ENCODE measurements at places on chromosomes 2 and 18.
A peak's percentile ranks its signal among the peaks of the same experiment; 100 is the strongest.

DNA sequence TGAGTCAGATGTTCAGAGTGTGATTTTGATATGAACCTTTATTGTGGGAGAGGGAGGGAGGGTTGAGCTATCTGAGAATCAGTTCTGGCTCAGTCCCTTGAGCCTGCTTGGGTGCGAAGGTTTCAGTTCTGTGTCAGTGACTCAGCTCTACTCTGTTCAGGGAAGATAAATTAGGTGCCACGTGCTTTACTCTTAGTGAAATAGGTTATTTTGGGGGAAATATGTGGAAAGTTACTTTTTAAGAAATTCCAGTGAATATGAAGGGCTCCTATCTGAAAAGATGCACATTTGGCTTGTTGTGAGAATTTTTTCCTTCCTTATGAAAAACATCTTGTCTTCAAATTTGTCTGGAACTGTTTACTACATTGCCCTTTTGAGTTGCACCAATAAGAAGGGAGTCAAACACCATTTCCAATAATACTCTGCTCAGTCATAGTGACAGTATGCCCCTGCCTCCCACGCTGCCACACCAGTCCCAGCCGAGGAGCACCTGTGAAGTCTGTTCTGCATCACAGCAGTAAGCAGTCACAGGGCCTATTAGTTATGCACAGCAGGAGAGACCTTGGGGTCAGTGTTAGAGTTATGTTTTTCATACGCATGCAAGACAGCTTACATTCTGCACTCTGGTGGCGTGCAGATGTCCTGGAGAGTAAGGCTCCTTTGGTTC is 32.8 kb upstream of the DNAH7 start:
- DNase-seq = peak; percentile 7

DNA sequence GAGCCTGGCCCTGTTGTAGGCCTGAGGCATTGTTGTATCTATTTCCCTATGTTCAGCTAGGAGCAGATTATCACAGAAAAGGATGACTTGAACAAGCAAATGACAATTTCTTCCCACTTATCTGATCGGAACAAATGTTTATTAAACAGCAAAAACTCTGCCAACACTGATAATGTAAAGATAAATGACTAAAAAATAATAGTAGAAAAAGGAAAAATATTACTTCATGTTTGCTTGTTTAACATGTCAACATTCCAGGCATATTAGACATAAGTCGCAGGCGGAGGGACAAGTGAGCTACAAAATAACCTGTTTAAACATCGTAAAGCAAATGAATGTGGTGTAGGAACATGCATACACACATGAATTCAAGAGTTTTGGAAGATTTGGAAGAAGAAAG is 257.9 kb downstream of the TMX3 start:
- no peak for DNase-seq

GRCh38 chr2:125710561-125710960 is 945.4 kb upstream of the GYPC start:
- DNase-seq = no peak

GRCh38 chr2:159942146-159942545 is 120.3 kb downstream of the PLA2R1 start:
- no peak for DNase-seq

DNA sequence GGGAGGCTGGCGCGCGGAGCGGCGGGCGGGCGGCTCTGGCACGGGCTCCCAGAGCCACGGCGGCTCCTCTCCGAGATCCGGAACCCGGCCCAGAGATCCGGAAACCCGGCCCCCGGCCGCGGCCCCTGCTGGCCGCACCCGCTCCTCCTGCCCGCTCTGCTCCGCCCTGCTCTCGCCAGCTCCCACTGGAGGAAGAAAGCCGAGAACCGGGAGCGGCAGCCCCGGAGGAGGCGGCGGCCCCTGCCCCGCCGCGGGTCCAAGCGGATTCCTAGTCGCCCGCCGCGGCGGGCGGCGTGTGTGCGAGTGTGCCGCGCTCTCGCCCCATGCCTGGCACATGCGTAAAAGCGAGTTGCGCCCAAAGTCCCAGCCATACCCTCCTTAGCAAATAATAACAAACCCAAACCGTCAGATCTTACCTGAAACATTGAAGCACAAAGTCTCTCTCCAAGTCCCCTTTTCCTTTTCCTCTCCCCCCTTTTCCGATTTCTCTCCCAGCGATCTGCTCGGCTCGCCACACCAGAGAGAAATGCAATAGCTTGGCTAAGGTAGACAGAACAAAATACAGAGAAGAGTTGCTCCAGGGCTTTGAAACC is 108.7 kb upstream of the KCTD1 start:
- DNase-seq = no peak

DNA sequence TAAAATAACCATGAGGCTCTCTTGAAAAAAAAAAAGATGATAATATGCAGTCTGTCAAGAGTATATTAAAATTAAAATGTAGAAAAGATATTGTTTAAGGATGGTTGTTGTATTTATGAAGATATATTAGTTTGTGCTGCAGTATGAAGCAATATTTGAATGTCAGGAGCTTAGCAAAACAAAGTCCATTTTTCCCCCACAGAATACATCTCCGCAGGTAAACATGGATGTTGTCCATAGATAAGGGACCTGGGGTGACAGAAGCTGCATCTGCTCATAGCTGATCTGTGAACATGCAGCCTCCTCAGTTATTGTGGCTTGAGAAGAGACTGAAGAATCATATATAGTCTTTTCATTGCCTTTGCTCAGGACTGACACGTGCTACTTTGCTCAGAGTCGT is 366.1 kb upstream of the MMADHC start:
- no peak for DNase-seq

- no peak for DNase-seq
Observed at GRCh38 chr2:119407430-119408220, 24.0 kb upstream of the TMEM37 start.

GRCh38 chr2:25286025-25286400 is 55.7 kb downstream of the DNMT3A start:
- DNase-seq = peak; percentile 43

GRCh38 chr2:203797712-203798111 is 69.9 kb upstream of the CTLA4 start:
- no peak for DNase-seq

GRCh38 chr18:37483221-37483971 is 82.2 kb downstream of the CELF4 start:
- DNase-seq = no peak

- DNase-seq = no peak
Observed at GRCh38 chr2:74756356-74756890, 77.5 kb upstream of the HK2 start.

DNA sequence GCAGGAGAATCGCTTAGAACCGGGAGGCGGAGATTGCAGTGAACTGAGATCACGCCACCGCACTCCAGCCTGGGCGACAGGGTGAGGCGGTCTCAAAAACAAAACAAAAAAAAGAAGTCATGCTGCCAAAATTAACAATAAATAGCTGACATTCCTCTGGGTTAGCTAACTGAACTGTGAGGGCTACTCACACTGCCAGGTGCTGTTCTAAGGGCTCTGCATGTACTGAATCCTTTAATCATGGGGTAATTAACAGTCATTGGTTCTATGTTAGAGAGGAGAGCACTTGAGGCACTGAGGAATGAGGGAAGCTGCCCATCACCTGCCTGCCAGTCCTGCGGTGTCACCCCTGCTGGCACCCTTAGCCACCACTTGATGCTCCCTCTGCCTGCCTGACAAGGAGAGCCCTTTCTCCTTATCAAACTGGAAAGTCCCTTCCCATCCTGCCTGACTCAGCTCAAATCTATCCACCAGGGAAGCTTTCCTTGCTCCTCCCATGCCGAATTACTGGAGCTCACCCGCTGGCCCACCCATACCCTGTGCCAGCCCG is 73.0 kb upstream of the RIOK3 start:
- DNase-seq = no peak

DNA sequence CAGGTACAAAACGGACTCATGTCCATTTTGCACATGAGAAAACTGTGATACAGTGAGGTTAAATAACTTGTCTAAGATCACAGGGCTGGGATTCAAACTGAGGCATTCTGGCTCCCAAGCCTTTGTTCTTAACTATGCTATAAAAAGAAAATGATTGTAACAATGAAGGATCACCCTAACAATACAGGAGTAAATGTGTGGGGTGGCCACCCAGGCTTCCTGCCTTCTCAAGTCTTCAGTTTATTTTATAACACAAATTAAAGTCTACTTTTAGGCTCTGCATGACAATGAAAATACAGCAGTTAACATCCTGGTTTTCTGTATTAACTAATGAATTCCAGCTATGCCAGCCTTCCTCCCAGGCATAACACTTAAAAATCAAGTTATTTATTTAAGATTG is 7.6 kb downstream of the WDFY1 start:
- no peak for DNase-seq

GRCh38 chr18:23279931-23280330 is 144.6 kb downstream of the CABLES1 start:
- DNase-seq = no peak

DNA sequence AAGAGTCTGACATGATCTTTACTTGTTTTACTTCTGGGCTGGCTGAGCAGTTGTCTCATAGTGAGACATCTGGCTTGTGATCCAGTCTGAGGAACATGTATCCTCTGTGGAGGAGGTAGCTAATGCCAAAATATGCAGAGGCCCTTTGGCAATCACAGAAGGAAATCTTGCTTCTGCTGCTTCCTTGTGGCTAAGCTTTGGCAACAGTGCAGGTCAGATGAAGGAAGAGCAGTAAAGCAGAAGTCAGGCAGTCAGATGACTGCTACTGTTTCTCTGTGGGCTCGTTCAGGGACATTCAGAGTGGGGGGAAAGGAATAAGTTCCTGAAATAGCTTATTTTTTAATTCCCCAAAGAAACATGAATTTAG is 22.3 kb downstream of the DOK1 start:
- DNase-seq = no peak

DNA sequence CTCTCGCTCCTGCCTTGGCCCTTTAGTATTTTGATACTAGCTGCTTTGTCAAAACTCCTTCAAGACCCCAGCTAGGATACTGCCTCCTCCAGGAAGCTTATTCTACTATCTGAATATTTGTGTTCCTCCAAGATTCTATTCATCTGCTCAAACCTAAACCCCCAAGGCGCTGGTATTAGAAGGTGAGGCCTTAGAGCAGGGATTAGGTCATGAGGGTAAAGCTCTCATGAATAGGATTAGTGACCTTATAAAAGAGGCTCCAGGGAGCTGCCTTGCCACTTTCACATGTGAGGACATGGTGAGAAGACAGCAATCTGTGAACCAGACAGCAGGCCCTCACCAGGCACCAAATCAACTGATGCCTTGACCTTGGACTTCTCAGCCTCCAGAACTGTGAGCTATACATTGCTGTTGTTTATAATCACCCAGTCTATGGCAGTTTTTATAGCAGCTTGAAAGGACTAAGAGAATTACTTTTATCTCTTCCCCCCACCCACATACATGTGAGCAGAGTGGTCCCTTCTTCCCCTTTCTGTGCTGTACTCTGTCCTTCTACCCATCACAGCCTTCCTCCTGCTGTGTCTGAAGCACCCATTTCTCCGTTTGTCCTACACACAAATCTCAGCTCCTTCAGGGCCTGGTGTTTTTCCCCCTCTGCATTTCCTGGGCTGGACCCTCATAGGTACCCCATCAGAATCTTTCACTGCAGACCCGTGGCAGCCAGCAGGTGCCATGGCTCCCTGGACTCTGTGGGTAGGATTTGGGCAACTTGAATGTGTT is 54.5 kb downstream of the HS1BP3 start:
- DNase-seq = no peak

GRCh38 chr18:7871560-7872456 is 304.7 kb downstream of the PTPRM start:
- DNase-seq = no peak

DNA sequence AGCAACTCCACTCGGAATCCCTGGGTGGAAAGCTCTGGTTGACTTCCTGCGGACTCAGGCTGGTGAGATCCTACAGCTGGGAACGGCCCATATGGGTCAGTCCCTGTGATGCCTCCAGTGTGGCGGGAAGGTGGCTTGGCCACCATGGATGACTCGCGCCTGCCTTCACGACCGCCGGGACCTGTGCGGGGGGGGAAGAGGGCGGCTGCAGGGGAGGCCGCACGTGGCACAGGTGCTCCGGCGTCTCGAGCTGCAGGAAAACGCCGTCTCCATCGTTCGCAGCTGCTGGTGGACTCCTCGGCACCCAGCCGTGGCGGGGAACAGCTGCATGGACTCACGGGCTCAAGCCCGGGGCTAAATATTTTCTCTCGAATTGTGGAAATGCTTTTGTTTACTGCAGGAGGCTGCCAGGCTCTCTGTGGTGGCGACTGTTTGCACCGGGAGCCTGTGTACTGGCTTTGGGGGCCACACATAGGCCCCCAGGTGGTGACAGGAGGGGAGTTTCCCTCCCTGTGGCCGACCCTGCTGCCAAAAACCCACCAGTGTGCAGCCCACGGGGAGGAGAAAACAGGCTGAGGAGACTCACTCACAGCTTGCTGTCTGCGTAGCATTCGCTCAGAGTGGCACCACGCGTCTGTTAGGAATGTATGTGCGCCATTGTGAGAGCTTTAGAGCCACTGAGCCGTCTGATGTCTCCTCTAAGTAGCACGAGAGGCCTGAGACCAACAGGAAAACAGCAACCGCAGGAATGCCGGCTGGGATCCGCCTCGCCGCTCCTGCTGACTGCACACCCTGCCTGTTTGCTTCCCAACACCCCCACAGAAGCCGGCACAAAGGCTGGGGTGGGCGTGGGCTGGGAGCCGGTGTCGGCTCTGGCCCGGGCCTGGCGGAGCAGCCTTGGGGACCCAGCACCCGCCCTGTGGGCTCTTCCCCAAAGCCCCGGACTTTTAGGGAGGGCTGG is 89.2 kb downstream of the NFATC1 start:
- DNase-seq = no peak

DNA sequence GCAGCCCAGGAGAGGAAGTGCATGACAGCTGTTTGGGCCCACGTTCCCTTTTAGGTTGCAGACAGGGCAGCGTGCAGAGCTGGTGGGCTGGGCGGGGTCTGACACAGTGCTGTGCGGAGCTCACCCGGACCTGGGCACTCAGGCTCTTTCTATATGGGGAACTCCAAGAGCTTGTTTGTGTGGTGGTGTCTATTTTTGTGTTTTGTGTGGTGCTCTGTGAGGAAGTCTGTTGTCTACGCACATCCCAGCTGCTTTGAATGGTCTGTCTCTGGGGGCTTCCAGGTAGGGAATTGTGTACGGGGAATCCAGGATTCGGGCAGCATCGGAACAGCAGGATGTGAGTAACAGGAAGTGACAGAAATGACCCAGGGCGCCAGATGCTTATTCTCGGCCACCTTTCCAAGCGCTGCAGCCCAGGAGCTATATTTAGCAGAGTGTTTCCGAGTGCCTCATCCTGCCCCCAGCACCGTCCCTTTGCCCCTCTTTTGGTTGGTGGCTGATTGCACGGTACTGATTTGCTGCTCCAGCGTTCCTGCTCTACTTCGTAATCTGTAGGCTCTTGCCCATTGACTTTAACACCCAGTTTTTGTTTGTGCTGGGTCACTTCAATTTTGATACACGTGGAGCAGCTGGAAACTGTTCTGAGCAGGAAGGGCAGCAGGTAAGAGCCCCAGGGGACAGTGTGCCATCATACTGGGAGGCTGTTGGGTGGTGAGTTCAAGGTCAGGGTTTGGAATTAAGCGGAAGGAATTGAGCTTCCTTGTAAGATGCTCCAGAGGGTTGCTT is 64.7 kb downstream of the DGKD start:
- DNase-seq = no peak

- no peak for DNase-seq
Observed at GRCh38 chr2:188675391-188676009, 298.7 kb upstream of the COL3A1 start.

All from stimulated activated CD4-positive, alpha-beta T cell treated with anti-CD3 and anti-CD28 coated beads, TNF-alpha, amount 100 ng/mL, for 4 hours (primary cell).